Mesendoderm (in vitro differentiated cells): ENCODE measurements at places on chromosomes 1 and 21.
A peak's percentile ranks its signal among the peaks of the same experiment; 100 is the strongest.

DNA sequence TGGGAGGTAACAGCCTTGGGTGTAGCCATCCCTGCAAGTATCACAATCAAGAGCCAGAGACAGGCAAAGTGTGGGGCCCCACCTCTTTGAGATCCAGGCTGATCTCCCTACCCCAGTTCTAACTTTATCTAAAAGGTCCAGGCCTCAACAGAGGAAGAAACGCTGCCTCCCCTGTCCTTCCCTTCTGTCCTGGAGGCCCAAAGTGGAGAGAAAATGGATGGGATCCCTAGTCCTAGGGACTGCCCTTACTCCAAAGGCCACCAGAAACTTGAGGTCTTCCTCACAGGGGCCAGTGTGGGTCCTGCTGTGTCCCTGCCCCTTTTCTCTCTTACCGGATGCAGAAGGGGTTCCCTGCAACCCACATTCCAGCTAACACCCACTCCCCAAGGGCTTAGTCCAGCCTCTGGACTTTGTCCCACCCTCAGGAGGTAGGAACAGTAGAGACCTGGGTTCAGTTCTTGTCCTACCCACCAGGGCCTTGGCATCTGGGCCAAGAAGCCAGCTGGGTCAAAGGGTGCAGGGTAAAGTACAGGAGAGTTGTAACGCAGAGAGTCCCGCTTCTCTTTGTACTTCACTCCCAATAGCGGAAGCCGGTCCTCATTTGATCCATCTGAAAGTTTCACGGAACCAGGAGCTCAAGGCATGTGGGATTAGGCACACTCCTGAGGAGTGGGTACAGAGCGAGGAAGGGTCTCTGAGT is 1.9 kb downstream of the HDGF start:
- DNase-seq, result no peak

DNA sequence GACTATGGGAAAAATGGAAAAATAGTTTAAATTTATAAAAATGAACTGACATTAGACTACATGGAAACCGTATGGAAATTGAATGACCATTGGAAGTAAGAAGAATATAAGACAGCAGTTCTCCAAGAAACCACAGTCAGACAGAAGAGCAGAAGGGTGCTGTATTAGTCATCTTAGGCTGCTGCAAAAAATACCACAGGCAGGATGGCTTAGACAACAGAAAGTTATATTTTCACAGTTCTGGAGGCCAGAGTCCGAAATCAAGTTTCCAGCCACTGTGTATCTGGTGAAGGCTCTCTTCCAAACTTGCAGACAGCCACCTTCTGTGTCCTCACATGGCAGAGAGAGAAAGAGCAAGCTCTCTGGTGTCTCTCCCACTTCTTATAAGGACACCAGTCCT is 175.2 kb downstream of the DSCAM start:
- DNase-seq, result no peak

DNA sequence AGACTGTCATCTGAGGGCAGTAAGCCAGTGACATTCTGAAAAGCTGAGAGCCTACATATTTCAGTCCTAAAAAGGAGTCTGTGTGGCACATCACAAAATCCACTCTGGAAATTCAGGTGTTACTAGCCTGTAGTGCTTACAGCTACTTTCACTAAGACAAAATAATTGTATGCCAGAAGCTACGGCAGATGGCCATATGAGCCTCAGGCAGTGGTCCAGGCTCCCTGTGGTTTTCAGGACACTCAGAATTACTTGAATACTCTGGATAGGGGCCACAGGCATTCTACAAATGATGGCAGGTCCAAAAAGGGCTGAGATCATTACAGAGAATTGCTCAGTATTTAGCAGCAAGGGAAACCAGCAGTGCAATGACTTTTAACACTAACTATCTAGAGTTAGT is 527.1 kb downstream of the MRPL39 start:
- no peak for DNase-seq

GRCh38 chr1:115671176-115671934 is 29.6 kb downstream of the VANGL1 start:
- no peak for DNase-seq

DNA sequence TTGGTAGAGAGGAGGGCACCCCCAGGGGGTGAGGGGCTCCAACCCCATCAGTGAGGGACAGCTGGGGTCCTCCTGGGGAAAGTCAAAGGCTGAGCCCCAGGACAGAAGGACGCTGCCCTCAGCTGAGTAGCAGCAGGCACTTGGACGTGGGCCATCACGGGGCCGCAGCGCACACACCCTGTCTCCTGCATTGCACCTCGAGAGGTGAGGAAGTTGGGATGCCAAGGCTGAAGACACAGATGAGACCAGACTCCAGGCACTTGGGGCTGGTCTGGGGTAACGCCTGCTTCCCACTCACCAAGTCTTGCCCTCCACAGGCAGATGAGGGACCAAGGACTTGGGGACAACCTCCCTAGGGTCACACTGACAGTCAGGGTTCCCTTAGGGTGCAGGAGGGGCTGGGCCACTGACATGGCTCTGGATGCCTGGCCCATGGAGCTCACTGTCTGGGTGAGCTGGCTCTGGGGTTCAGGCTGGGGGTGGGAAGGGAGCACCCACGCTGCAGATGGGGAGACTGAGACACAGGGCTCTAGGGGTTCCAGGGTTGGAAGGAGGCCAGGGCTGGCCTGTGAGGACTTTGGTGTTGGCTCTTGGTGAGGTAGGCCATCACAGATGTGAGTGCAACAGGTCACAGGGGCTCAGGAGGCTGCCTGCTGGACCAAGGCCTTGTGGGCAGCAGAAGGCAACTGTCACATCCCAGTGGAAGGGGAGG is 16.6 kb upstream of the ZNF678 start:
- DNase-seq, result no peak

GRCh38 chr1:229526695-229527094 is 18.6 kb upstream of the NUP133 start:
- no peak for DNase-seq

- peak; percentile 68 for DNase-seq
These were observed 15.3 kb downstream of the KLHDC7A start for GRCh38 chr1:18496056-18496455.

GRCh38 chr1:93581917-93582850 is 99.5 kb downstream of the BCAR3 start:
- no peak for DNase-seq

- DNase-seq, result no peak
These were observed 11.2 kb downstream of the PDZK1IP1 start for GRCh38 chr1:47178654-47179016.

DNA sequence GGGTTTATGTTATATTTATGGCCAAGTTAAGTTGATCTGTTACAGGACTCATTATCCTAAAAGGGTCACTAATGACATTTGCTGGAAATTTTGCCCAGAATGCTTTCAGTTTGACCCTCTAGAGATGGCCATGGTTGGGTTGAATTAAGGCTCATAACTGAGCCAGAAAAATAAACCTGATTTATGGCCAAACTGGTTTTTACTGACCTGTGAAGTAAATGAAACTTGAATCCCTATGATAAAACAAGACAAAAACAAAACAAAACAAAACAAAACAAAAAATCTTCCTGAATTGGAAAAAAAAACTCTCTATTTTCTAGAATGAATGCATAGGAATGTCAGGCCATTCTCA is 72.5 kb upstream of the CLDN14 start:
- DNase-seq, result no peak

DNA sequence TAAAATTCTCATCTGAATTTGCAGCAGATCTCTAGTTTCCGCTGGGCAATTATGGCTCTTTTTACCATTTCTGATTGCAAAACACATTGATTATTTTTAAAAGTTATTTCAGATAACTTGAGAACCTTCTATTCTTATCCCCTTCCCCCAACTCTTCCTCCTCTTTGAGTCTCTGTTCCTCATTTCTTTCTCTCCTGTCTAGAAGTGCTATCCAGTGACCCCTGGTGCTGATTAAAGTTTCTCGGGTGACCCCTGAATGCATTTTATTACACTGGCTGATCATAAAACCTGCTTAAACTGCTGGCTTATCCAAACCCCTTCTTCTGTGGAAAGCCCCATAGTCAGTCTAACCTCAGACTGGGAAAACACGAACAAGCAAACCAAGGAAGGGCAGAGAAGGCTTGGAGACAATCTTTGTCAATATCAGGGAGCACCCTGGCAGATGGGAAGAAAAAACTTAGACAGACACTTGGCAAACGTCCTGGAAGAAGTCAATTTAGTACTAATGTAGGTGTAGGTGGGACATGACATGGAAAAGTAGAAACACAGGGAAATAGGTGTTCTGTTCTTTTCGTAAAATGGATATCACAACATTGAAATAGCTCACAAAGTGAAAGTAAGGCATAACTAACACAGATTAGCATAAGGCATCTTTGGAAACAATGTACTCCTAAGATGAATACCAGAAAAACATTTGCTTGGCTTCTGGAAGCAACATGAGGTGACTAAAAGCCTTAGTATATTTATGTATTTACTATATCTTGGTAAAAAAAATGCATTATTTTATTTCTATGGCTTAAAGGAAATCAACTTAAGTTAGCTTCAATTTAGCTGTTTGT is 61.4 kb downstream of the GORAB start:
- no peak for DNase-seq

DNA sequence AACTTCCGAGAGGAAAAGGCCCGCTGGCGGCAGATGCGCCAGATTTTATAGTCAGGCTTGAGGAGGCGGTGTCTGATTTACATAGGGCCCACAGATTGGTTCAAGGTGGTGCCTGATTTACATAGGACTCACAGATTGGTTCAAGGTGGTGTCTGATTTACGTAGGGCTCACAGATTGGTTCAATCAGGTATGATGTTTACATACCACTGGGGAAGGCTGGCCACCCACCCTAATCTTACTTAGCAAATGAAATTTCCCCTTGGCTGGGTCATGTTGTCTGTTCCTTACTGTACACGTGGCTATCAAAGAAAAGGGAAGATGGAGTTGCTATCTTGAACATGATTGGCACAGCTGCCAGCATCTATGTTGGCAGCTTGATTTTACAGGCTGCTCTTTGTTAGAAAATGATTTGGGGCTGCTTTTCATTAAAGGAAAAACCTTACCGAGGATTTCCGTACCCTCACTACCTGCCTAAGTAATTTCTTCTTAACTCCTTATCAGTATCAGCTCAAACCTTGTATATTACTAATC is 96.3 kb downstream of the SETD4 start:
- DNase-seq, result peak; percentile 35

- no peak for DNase-seq
These were observed 643 bp downstream of the COQ8A start for GRCh38 chr1:226940806-226941067.

DNA sequence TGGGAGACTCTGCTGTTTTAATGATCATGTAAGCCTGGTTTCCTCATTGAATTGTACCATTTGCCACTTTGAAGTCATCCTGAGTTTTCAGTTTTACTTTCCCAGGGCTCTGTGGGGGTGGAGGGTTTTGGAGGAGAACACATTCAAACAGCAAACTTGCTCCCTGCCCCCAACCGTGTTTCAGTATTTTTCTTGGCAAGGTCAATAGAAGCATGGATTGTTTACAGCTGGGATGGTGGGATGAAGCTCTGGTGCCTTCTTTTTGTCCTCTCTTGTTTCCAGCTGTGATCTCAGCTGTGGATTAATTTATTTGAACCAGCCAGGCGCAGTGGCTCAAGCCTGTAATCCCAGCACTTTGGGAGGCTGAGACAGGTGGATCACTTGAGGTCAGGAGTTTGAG is 54.3 kb upstream of the SERBP1 start:
- DNase-seq, result no peak

DNA sequence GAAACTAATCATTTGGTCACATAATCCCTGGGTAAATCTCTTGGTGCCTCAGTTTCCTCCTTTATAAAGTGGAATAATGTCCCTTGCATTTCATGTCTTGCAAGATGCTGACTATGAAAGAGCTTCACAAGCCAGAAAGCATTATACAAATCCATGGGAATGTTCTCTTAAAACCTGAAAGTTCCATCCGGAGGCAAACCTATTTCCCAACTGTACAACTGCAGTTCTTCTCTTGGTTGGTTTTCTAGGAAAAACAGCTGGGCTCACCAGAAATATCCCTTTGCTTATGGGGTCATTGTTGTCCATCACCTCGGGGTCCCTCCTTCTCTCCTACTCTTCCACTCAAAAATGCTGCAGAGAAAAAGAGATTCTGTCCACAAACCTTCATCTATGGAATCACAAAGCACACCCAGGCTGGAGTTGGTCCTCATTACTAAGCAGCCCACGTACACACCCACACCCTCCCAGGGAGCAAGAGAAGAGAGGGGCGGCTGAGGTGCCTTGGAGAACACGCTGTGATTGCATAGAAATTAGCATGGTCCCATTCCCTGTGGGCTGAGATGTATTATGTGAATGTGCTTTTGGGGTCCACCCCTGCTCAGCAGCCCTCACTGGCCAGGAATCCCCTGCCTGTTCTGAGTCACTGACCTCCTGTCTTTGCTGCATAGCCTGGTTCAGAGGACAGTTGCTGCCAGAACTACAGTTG is 5.0 kb upstream of the PLXNA2 start:
- no peak for DNase-seq

DNA sequence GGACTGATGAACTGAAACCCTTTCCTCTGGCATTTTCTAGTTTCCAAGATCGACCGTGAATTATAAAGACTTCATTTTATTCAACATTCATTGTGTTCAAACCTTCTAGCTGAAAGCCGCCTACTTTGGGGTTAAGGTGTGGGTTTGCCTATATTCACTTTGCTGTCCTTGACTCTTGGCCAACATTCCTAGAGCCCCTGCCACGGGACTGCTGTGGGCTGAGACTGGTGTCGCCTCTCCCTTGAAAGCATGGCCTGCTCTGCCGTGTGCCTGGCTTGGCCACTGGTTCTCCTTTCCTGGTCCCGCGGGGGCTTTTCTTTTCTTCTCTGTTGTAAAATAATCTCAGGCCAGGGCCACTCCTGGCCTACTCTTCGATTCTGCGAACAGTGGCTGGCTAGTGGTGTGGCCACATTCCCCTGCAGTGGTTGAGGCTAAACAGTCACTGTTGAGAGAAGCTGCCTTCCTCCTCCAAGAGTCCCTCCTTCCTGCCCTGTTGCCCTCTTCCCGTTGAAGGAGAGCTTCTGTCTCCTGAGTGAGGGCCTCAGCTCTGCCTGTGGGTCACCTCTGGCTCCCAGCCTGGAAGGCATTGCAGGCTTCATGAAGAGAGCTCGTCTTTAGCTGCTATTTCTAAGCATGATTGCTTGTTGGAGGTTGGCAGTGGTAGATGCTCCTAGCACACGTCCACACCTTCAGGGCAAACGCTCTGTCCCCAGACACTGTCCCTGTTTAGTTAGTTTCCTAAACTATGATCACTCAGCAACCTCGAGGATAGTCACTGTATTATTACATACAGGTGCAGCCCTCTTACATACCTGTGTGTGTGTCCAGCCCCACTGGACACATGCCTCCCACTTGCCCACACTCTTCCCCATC is 80.5 kb downstream of the GALNT2 start:
- DNase-seq, result no peak

DNA sequence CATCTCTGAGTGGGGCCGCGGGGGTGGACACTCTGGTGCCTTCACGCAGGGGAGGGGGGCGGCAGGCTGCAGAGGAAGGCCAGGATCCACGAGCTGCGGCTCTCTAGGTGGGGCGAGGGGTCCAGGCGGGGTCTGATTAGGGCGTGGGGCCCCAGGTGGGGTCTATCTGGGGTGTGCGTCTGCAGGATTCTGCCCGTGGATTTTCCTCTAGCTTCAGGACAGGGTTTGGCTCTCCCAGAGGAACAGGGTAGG is 6.3 kb downstream of the JMJD4 start:
- DNase-seq, result no peak
